ENCODE measurements at places on chromosomes 11 and 22.

GRCh38 chr22:30867746-30868662, 100.6 kb downstream of the MORC2 start:
- DNase-seq = no peak

DNA sequence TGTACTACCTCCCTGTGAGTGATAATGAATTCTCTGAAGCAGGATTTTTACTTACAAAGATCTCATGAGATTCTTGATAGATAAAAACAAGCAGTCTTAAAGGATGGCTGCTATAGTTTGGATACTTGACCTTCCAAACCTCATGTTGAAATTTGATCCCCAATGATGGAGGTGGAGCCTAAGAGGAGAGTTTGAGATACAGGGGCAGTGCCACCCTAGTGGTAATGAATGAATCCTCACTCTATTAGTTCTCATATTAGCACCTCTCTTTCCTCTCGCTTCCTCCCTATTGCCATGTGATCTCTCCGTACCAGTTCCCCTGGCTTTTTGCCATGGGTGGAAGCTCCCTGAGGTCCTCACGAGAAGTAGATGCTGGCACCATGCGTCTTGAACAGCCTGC, 37.9 kb upstream of the OR8B8 start:
- no peak for DNase-seq

GRCh38 chr11:120919045-120919444, 104.9 kb upstream of the TBCEL start:
- DNase-seq = no peak

GRCh38 chr11:75342231-75342918, 9.1 kb downstream of the ARRB1 start:
- no peak for DNase-seq

DNA sequence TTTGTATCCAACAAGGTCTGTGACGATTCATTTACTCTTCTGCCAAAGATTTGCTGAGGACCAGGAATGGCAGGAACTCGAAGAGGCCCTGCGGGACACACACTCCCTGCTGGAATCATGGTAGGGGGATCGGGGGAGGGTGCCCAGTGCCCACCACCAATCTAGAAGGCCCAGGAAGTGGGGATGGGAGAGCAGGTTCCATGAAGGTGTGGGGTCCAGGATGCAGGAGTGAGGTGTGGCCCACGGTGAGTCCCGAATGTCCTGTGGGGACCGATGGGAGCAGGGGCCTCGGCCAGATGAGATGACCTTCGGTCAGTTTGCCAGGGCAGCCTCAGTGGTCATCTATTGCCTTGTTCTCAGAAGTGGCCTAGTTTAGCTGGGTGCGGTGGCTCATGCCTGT, 492.7 kb downstream of the BRD1 start:
- DNase-seq = no peak

GRCh38 chr22:23370251-23370650, 189.9 kb downstream of the BCR start:
- no peak for DNase-seq

DNA sequence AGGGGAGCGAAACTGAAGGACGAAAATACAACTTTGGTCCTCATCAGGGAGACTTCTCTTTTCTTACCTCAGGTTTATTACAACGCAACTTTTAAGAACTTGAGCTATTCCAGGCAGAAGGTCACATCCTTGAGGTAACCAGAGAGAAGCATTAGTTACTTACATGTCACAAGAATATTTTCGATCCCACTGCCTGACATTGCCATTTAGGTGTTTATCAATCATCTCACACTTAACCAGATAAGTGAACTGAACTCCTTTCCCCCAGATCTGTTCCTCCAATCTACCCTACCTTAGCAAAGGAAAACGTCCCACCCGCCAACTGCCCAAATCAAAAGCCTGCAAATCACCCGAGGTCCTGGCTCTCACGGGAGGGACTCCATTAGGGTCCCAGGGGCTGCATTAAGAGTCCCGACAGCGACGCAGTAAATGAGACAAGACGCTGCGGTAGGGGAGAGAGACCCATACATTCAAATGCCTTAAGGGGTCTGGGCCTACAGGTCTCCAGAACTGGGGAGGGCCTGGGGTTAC, 734 bp downstream of the ZNF280B start:
- DNase-seq = no peak

Measured in stimulated activated CD4-positive, alpha-beta T cell treated with anti-CD3 and anti-CD28 coated beads, Interleukin-1b, Interleukin-23, amount 100 ng/mL, for 4 hours (primary cell).